NCI-H2029 treated with DMSO at 0.1 percent for 48 hours (cell line): ENCODE measurements at places on chromosomes 6 and 20.

GRCh38 chr20:43681991-43682410, 15.1 kb downstream of the MYBL2 start:
- DNase-seq = no peak

DNA sequence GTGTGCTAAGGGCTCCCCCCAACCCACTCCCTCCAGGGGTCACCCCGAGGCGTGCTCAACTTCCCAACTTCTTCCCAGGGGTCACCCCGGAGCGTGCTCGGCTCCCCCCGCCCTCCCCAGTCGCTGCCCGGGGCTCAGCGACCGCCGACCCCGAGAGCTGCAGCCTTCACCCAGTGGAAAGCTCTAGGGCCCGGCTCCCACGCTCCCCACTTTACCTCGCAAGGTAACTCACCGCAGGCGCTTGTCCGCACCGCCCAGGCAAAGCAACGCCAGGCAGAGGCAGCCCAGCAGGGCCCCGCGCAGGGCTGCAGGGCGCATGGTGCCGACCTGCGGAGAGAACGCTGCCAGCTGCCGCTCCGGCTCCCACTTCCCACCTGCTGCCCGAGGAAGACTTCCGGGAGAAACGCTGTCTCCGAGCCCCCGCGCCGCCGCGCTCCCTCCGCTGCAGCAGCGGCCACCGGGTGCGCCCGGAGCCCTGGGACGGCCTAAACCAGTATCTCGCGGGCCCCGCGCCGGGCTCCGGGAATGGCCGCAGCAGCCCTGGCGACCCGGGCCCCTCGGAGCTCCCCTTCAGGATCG, 396 bp downstream of the RNASET2 start:
- peak; percentile 13 for DNase-seq

DNA sequence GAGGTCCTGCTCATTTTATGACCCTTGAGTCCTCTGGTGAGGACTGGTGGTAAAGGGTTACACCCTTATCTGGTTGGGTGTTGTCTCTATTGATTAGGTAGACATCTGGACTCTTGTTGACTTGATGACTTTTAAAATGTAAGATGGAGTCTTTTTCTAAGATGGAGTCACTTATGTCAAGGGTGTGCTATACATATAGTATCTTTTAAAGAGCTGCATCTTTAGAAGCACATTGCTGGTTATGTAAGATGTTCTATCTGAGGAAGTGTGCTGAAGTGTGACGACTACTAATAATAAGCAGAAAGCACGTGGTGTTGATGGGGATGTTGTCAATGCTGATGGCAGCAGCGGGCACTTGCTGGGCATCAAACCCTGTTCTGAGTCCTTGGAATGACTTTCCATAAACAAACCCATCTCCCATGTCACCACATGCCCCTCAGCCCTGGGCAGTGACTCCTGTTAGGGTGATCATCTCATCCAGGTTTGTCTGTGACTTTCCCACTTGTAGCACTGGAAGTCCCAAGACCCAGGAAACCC, 229.6 kb downstream of the EYA2 start:
- DNase-seq = no peak

DNA sequence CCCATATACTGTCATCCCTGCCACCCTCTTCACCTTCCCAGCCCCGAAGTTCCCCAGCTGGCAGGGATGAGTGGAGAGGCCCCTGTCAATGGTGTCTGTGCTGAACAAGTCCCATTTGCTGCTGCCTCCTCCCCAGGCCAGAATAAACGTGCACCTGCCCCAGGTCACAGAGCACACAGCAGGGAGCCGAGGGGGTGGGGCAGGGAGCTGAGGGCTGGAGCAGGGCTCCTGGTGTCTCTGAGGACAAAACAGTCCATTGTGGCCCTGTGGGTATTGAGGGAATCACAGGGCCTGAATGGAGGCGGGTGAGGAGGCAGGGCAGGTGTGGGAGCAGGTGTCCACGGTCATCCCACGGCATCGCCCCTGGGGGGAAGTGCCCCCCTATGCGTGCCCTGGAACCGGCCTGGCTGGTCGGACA, 55.8 kb downstream of the SNAI1 start:
- DNase-seq = no peak

- DNase-seq = no peak
Measured at GRCh38 chr6:86780923-86781322, 156.4 kb upstream of the HTR1E start.

DNA sequence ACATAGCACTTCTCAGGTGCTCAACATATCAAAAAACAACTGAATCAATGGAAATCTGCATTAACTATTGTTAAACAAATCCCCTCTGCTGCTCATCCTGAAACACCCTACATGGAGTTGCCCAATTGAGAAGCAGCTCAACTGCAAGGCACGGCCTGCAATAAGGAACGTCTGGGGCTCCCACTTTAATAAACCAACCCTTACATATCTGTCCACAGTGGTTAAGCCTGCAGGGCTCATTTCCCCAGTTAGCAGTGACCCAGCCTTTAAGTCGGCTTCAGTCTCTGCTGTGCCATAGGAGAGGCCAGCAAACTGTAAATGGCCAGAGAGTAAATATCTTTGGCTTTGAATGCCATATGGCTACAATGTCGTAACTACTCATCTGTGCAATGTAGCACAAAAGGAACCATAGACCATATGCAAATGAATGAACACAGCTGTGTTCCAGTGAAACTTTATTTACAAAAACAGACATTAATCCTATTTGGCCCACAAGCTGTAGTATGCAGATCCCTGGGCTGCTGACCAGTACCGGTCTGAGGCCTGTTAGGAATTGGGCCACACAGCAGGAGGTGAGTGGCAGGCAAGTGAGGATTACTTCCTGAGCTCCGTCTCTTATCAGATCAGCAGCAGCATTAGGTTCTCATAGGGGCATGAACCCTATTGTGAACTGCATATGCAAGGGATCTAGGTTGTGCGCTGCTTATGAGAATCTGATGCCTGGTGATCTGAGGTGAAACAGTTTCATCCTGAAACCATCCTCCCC, 522.7 kb upstream of the CDH4 start:
- DNase-seq = no peak

DNA sequence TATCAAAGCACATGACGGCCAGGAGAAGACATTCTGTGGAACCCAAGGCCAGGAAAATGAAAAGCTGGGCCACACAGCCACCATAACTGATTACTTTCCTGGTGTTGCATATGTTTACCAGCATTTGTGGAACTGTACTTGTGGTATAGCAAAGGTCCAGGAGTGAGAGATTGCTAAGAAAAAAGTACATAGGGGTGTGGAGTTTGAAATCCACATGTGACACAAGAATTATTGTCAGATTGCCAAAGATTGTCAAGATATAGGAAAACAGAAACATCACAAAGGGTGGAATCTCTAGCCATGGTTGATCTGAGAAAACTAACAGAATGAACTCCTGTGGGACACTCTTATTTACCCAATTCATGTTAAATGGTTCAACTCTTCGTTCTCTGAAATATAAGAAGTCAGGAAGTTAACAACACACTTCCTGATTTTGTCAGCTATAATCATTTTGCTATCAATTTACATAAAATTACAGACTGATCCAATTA, at the start of gene OR2B2:
Gene OR2B2, minus strand, starts transcription at position 441 of the 491 bp plus-strand sequence. Its CDS starts 77 bp downstream, at position 364.
- DNase-seq = no peak

GRCh38 chr20:58599966-58600365, 51.1 kb upstream of the STX16 start:
- DNase-seq = no peak

- DNase-seq = no peak
Measured at GRCh38 chr6:127968394-127968793, 67.5 kb upstream of the THEMIS start.

DNA sequence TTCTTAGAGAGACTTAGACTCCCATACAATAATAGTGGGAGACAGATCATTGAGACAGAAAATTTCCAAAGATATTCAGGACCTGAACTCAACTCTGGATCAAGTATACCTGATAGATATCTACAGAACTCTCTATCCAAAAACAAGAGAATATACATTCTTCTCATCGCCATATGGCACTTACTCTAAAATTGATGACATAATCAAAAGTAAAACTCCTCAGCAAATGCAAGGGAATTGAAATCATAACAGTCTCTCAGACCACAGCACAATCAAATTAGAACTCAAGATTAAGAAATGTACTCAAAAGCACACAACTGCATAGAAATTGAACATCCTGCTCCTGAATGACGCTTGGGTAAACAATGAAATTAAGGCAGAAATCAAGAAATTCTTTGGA, 28.7 kb downstream of the PERP start:
- no peak for DNase-seq

GRCh38 chr20:24761220-24762065, 187.6 kb upstream of the CST7 start:
- no peak for DNase-seq

DNA sequence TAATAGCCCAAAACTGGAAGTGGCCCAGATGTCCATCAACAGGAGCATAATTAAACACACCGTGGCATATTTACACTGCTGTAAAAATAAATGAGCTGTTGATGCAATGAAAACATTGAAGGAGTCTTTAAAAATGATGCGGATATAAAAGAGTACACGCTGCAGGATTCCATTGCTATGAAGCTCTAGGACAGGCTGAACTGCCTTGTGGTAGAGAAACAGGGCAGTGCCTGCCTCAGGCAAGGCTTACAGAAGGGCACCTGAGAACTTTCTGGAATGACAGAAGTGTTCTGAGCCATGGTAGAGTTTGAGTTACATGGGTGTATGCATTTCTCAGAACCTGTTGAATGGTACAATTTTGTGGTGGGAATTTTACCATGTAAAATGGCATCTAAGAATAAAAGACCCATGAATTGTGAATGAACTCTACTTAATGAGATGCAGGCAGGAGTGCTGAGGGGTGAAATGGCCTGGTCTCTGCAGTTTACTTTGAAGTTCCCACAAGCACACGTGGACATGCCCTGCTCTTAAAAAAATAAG, 45.3 kb upstream of the RIN2 start:
- no peak for DNase-seq
